ENCODE measurements at places on chromosomes 16 and 17.

- no peak for DNase-seq
Measured at GRCh38 chr16:75413951-75414350, 19.4 kb downstream of the CFDP1 start.

DNA sequence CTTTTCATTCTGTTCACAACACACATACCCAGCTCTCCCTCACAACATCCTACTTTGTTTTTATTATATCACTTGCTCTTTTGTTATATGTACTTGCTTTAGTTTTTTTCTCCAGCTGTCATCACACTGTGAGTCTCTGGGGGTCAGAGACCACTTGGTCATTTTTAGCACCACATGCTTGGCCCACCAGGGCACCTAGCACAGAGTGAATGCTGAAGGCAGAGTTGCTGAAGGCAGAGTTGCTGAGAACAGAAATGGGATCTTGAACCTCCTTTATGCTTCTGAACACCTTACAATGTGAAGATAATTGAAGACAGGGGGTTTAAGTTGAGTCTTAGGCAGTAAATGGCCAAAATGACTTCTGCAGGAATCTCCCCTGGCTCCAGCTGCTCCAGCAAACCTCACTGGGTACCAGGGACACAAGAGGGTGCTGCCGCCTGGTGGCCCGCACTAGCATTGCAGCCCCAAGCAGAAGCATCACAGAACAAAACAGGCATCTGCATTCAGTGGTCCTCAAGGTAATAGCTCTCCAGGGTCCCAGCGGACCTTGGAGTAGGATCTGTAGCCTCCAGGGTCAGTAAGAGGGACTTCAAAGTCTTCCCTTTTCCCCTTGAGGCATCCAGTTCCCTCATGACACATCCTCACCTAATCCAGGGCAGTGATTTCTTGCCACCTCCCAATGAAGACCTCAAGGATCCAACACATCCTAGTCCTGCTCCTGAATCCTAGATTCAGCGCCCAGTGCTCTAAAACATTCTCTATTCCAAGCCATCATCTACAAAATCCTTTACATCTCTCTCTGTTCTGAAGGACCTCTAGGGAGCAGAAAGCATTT is 1972.6 kb downstream of the TP53TG3F start:
- no peak for DNase-seq

- no peak for DNase-seq
Measured at GRCh38 chr16:86198206-86199118, 299.5 kb downstream of the IRF8 start.

GRCh38 chr17:17205368-17206123 is 587 bp downstream of the PLD6 start:
- peak; percentile 7 for DNase-seq

GRCh38 chr17:35191001-35191695 is 3.0 kb downstream of the SLC35G3 start:
- DNase-seq, result no peak

- DNase-seq, result no peak
Measured at GRCh38 chr16:66970775-66971720, 10.0 kb downstream of the CES3 start.

DNA sequence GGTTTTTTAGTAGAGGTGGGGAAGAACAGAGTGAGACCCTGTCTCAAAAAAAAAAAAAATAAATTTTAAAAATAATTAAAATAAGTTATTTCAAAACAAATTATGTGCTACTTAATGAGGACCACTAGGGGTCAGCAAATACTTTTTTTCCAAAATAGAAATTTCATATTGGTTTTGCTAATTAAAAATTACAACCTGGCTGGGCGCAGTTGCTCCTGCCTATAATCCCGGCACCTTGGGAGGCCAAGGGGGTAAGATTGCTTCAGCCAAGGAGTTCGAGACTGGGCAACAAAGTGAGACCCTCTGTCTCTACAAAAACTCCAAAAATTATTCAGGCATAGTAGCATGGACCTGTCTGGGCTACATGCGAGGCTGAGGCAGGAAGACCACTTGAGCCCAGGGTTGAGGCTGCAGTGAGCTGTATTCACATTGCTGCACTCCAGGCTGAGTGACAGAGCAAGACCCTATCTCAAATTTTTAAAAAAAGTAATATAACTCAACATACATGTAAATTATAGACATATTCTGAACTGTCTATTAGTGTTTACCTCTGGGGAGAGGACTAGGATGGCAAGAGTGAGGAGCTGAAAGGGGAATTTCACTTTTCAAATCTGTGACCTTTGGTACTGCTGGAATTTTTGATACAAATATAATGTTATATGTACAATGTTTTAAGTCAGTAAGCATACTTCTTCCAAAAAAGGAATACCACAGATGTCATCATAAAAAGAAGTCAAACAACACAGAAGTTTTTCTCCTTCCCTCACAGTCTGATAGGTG is 8.1 kb downstream of the MEIOB start:
- peak; percentile 52 for DNase-seq

- no peak for DNase-seq
Measured at GRCh38 chr16:24851700-24852099, 5.9 kb downstream of the SLC5A11 start.

- DNase-seq, result no peak
Measured at GRCh38 chr17:4426499-4427208, 7.1 kb upstream of the SPNS3 start.

GRCh38 chr16:17367036-17367435 is 103.7 kb downstream of the XYLT1 start:
- peak; percentile 83 for DNase-seq

DNA sequence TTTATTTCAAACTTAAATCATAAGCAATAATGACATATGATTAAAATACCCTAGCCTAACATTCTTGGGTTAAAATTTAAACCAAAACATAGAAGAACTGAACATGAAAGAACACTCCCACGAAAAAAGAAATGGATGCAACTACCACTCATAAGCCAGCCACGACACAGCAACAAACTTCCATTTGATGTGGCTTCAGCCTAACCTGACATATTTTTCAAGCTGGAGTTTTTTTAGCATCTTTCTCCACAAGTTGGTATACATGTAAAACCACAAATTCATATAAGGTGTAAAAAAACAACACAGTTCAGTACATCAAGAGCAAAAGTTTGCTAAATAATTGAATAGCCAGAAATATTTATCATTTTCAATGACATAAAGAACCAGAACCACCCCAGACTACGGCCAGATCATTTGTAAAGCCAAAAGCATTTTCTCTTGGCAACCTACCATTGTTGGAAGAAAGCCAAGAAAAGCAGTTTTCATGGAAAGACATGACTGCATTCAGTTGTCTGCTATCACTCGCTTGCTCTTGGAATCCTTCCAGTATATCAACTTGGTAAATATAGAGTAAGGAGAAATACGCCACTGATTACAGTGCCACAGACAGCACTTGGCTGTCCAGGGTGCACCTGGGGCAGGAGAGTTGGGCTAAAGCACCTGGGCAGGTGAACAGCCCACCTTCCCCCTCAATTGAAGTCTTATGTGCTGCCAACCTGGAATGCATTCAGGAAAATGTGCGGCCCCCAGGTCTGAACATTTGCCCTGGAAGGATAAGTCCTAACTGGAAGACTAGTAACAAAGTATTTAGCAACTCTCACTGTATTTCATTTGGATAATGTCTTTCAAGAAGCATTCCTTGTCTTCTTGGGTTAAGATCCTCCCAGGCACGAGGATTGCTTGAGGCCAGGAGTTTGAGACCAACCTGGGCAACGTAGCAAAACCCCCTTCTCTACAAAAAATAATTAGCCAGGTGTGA is 60.5 kb downstream of the CREBBP start:
- no peak for DNase-seq

DNA sequence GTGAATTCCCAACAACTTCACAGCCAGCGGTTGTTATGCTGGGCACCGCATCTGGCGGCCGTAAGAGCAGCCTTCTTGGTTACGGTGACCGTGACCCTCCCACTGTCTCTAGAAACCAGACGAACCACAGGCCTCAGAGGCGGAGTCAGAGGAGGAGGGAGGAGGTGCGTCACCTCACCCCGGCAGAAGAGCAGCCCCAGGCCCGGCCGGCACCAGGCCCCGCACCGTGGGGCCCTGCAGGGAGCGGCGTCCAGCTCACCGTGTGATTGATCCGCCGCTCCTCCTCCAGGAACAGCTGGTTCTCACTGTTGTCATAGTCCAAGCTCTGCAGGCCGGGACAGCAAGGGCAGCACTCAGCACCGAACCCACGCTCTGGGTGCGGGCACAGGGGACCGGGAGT is 13.7 kb downstream of the CLCN7 start:
- DNase-seq, result no peak

- peak; percentile 66 for DNase-seq
Measured at GRCh38 chr17:75412455-75413317, 7.2 kb upstream of the GRB2 start.

- DNase-seq, result no peak
Measured at GRCh38 chr17:44932787-44933097, 14.8 kb downstream of the KIF18B start.

- DNase-seq, result no peak
Measured at GRCh38 chr17:64783556-64784352, 121.6 kb upstream of the SMURF2 start.

- no peak for DNase-seq
Measured at GRCh38 chr16:81158964-81159363, 62.8 kb upstream of the GCSH start.

GRCh38 chr17:81323411-81323868 is 28.3 kb upstream of the SLC38A10 start:
- no peak for DNase-seq

GRCh38 chr17:14557480-14557879 is 256.6 kb downstream of the HS3ST3B1 start:
- DNase-seq, result peak; percentile 28

DNA sequence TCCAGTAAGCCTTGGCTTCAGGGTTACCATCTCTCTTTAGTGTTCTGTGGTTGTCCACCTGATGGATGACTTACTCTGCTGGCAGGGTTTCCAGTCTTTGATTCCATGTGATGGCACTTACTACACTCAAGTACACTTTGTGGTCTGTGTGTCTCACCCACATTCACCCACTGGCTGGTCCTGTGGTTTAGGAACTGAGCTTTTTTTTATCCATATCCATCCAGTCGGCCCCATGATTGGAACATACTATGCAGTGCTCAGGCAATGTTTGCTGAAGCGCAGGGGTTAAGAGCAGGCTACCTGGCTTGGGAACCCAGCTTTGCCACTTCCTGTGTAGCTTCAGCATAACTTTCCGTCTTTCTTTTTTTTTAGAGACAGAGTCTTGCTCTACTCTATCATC is 2.8 kb upstream of the FUS start:
- DNase-seq, result peak; percentile 95

GRCh38 chr16:86896976-86897375 is 318.6 kb downstream of the FOXL1 start:
- DNase-seq, result no peak

GRCh38 chr17:77879226-77879895 is 79.1 kb upstream of the TNRC6C start:
- no peak for DNase-seq

DNA sequence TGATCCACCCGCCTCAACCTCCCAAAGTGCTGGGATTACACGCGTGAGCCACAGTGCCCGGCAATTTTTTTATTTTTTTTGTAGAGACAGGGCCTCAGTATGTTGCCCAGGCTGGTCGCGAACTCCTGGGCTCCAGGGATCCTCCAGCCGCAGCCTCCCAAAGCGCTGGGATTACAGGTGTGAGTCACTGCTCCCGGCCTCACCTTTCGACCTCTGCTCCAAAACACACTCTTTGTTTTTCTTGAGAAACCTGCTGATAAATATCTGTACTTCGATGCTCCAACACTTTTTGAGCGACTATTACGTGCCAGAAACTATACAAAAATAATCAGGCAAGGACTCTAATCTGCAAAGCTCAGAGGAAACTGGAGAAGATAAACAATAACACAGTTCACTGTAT is 1.0 kb downstream of the MED1 start:
- DNase-seq, result no peak

GRCh38 chr17:42632949-42633444 is 23.5 kb downstream of the TUBG1 start:
- DNase-seq, result no peak

GRCh38 chr17:59914274-59914854 is 21.4 kb downstream of the RPS6KB1 start:
- peak; percentile 60 for DNase-seq

GRCh38 chr16:22050963-22051362 is 41.4 kb upstream of the VWA3A start:
- no peak for DNase-seq

DNA sequence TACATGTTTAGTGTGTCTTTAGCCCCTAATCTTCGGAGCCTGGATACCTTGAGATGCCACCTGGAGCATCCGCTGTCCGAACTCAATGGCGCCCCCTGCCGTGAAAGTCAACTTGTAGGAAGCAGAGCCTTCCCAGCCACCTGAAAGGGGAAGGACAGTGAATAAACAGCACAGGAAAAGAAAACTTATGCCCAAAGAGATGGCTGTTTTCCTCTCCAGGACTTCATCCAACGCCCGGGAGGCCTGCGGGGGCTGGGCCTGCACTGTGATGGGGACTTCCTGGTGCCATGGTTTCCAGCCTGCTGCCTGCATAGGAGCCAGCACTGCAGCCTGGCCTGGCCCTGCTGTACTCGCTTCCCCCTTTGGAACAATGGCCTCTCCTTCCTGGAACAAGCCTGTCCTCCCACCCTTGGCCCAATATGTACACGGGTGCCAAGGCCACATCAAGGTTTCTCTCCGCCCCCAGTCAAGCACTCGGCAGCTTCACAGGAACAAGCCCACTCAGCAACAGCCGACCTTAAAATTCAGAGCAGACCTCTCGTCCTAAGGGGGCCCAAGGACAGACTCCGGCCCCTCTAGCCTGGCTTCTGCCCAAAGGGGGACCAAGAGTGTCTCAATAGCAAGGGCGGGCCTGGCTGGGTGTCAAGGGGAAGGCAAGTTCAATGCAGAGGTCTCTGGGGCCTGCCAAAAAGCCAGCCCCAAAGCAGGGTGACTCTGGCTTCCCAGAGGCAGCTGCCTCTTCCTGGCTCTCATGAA is 4.5 kb upstream of the UNC13D start:
- DNase-seq, result peak; percentile 65

Data from inflammatory macrophage (primary cell).